Left ventricle myocardium inferior (tissue), 1 donor: ENCODE measurements at places on chromosomes 6 and 20.

DNA sequence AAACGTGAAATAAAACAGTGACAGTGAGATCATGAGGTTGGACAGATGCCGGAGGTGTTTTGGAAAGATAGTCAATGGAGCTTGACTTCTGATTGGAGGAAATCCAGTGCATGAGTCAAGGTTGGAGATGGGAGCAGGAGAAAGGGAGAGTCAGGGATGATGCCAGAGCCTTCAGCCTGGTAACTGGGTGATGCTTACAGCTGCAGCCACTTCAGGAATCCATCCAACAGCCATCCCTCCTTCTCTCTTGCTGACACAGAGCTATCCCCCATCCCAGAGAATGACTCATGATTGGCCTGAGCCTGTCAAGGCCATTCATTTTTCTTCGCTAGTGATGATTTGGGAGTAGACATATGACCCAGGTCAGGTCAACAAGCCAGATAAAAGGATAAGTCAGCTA lies 112.8 kb downstream of the SAMD5 start:
- no peak for DNase-seq

- no peak for DNase-seq
Measured at GRCh38 chr6:15553031-15553430, 109.8 kb downstream of the DTNBP1 start.

GRCh38 chr6:157552081-157552747 lies 171.2 kb downstream of the ZDHHC14 start:
- DNase-seq, result no peak

GRCh38 chr6:158071121-158072082 lies 89.7 kb downstream of the SYNJ2 start:
- DNase-seq, result no peak

DNA sequence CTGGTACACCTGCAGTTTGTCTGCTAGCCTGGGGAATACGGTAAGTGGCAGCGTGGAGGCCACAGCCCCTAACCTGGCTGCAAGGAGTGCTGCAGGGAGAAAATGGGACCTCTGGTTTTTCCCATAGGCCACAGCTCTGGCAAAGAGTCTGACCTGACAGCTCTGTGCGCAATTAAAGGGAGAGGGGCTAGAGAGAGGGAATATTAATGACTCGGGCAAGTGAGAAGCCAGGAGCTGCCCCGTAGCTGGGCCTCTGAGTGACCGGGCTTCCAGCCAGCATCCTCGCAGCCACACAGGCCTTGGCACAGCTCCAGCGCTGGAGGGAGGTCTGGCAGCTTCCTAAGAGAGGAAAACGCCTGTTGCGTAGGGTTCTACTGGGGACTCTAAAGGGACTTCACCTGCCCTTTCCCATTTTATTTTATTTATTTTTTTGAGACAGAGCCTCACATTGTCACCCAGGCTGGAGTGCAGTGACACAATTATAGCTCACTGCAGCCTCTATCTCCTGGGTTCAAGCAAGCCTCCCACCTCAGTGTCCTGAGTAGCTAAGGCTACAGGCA lies 18.2 kb upstream of the OCSTAMP start:
- DNase-seq, result peak; percentile 87

DNA sequence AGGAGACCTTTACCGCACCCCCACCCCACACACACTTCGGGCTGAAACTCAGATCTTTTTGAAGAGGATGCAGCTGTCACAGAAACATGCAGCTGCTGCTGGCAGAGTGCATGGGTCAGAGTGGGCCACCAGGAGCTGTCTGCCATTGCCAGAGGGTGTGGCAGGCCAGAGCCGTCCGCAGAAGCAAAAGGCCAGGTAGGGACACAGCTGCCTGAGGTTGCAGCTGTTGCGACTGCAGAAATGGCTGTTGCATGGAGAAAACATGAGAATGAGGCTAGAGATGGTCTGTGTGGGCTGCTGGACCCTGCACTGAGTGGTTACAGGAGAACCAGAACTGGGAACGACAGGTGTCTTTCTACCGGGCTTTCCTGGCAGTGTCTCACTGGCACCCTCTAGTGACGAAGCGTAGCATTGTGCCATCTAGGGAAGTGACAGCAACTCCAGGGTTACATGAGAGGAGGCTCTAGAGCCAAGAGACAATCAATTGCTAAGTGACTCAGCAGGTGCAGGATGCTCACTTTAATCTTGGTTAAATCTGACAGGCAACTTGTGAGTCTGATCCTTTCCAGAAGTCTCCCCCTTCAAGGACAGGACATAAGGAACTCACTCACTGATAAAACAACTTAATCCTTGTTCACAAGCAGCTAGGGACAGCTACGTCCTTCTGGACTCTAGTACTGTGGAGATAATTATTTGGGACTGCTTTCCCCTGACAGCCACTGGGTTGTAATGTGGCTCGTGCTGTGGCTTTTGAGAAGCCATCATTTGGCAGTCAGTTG lies 29.1 kb upstream of the SERPINB9 start:
- DNase-seq, result peak; percentile 79

GRCh38 chr6:146041282-146041681 lies 12.4 kb downstream of the GRM1 start:
- DNase-seq, result no peak

DNA sequence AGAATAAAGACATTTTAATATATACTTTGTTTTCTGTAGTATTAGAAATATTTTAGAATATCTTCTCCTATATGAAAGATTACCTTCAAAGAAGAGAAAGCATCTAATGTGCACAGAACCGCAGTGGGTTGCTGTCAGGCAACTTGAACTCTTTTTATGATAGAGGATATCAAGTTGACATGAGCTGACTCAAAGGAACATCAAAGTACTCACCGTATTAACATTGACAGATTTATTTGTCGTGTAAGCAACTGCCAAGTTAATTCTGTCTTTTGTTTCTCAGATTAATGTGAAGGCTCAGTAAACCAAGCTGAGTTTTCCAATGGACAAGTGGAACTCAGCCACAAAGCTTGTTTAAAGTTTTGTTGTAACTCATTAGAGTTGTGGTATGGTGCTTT lies 2.2 kb upstream of the GINM1 start:
- no peak for DNase-seq

DNA sequence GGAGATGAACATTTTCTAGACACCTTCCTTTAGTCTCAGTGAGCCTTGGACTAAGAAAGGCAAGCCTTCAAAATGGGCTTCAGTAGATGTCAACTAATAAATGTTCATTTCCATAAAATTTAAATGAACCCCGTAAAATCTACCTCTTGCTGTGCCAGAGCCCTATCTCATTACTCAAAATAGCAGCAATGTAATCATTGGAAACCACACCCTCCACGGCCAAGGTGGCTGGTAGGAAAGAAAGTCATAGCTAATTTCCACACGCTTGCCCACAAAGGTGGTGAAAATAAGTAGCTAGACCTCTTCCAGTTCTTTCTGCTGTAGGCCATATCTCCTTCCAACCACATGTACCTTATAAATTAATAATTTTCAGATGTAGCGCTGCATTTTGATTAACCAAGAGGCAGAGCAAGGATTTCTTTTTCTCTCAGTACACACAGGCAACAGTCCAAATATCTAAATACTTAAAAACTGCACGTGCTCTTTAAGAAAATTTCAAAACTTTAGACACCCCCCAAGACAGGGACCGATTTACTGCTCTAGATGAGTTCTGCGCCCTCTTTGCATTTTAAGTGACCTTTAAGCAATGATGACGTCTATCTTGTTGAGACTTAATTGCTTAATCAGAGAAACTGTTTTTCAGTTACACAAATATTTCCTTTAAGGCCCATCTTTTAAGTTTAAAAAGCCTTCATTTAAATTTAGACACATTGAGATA lies 290.8 kb downstream of the ZNF217 start:
- DNase-seq, result no peak

DNA sequence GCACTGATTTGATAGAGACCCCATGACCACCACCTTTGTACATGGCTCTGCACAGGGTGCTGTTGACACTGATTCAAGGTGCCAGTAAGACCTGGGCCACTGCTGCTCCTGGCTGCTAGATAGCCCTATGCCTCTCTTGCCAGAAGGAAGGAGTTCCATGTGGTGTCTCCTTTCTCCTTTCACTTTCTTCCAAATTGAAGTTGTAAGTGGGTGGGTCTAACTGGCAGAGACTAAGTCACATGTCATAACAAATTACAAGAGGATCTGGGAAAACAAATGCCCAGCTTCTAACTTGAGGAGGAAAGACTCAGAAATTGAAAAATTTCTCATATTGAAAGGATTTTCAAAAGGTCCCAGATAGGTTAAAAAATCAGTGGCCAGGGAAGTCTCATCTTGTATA lies 116.8 kb downstream of the TFAP2B start:
- no peak for DNase-seq

DNA sequence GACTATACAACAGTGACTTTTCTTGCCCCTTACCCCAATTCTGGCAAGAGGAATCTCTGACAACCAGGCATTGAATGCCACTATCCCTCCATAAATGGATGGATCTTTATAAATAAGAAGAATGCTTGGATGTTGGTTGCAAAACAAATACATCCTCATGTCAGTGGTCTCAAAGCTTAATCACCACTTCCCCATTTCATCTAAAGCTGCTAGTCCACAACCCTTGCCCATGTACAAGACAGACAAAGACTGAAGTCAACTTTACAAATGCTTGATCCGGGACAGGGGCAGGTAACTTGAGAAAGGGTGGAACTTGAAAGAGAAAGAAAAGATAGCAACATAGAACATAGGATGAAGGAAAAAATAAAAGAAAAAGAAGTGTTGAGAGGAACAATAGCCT lies 540.5 kb upstream of the NOX3 start:
- no peak for DNase-seq

GRCh38 chr6:43339168-43339567 lies 30.3 kb downstream of the ZNF318 start:
- DNase-seq, result no peak

GRCh38 chr20:6473197-6473596 lies 294.3 kb upstream of the BMP2 start:
- DNase-seq, result no peak

DNA sequence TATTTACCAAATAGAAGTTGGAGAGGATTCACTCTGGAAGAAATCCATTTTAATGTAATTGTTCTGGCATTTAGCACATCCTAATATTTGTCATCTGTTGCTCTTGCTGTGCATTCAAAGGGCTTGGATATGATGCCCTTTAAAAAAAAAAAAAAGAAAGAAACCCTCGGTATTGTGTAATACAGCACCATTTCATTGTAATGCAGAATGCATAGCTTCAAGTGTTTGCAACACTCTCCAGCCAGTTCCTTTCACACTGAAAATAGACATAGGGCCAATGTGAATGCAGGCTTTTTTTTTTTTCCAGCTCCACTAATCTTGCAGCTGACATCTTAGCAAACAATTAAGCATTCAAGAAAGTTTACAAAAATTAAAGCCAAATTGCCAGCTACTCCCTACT lies 197.4 kb upstream of the POU3F2 start:
- DNase-seq, result no peak
